COR-L47 (cell line): ENCODE measurements at places on chromosomes 5 and 9.

GRCh38 chr9:84228130-84228720 is 112.3 kb downstream of the SLC28A3 start:
- no peak for DNase-seq

- no peak for DNase-seq
Observed at GRCh38 chr5:3835811-3836210, 240.2 kb downstream of the IRX1 start.

GRCh38 chr9:113541019-113541900 is 77.7 kb downstream of the RGS3 start:
- DNase-seq: no peak

GRCh38 chr5:14240359-14240758 is 97.2 kb downstream of the TRIO start:
- DNase-seq: no peak

DNA sequence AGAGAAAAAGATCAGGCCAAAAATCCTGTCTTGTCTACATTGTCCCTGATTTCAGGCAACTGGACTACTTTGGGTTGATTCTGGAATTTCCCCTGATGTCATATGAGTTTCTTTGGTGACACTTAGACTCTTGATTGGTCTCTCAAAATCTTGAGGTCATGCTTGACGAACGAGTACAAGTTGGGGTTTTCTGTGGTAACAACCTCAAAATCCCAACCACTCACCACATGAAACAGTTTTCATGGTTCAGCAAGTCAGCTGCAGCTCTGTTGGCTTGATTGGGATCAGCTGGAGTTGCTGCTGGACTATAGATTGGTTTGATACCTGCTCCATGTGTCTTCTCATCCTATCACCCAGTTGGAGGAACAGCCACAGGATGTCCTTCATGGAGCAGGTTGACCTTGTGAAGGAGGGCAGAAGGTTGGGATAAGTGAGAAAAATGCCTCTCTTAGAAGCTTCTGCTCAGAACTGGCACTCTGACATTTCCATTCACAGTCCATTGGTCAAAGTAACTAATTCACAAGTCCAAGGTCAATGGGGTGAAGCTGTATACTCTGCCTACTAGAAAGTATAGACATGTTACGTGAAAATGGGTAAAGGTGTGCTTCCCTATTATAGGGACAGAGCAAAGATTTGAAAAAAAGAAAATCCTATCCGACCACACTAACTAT is 284.5 kb downstream of the SH3GL2 start:
- DNase-seq: no peak

DNA sequence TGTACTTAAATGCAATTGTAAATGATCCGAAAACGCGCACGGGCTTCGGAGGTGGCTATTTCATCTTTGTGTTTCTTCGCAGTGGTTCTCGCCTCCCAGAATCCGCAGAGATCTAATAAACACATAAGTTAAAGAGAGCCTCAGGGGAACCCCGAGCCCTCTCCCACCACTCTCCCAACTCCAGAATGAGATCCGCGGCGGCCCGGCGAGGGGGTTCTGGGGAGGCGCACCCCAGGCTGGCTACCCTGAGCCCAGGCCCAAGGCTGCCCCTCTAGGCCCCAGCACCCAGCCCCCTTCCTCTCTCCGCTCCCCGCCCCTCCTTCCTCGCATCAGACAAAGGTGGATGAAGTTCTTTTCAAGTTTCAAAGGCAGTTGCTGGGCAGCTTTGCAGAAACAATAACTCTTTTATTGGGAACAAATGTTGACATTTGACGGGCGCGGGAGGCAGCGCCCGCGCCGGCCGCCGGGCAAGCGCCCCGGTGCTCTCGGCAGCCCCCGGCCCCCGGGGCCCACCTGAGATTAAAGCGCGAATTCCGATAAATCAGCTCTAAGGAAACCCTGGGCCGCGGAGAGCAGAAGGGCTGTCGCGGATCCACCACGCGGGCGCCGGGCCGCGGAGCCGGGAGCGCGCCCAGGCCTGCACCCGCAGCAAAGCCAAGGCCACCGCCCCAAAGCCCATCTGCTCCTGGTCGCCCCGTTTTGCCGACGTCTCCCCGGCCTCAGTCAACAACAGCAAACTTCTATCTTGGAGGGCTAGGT is 8.4 kb downstream of the IRX2 start:
- DNase-seq: no peak

- DNase-seq: no peak
Observed at GRCh38 chr5:180026320-180026719, 45.2 kb downstream of the RNF130 start.

DNA sequence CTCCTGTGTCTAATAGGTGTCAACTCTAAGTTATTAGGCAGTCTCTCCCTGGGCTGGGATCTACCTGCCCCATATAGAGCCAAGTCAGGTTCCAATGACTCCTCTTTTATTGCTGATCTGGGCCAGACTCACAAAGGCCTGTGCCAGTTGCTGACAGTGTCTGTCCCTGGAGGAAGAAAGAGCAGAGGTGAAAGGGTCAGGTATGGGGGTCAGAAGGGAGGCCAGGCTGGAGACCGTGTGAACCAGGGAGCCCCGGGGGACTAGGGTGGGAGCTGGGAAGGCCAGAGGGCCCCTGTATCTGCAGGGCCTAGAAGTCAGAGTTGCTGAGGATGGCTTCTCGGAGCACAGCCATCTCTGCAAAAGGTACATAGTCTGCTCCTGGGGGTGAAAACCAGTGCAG is 3.5 kb upstream of the HINT2 start:
- no peak for DNase-seq

DNA sequence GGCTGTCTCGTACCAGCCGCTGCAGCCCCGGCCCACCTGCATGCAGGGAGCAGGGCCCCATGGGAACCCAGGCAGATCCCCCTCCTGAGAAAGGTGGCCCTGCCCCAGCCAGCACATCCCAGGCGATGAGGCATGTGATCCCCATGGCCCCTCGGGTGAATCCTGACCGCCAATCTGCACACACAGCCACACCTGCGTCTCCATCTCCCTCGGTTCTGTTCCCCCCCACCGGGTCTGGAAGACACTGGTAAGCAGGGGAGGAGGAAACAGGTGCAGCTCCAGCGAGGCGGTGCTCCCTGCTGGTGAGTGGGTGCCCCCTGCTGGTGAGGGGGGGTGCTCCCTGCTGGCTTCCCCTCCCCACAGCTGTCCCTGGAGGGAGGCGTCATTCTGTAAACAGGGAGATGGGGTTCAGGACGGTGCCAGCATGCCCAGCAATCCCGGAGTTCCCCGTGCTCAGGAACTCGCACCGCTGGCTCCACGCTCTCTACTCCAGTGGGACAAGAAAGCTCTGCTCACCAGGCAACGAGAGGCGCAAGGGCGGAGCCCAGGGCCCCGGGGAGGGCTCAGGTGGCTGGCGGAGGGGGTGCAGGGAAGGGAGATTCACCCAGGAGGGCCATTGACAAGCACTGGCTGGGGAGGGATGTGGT is 28.4 kb upstream of the SLC12A7 start:
- DNase-seq: peak; percentile 93

- no peak for DNase-seq
Observed at GRCh38 chr5:59487068-59487686, 406.3 kb downstream of the PDE4D start.

DNA sequence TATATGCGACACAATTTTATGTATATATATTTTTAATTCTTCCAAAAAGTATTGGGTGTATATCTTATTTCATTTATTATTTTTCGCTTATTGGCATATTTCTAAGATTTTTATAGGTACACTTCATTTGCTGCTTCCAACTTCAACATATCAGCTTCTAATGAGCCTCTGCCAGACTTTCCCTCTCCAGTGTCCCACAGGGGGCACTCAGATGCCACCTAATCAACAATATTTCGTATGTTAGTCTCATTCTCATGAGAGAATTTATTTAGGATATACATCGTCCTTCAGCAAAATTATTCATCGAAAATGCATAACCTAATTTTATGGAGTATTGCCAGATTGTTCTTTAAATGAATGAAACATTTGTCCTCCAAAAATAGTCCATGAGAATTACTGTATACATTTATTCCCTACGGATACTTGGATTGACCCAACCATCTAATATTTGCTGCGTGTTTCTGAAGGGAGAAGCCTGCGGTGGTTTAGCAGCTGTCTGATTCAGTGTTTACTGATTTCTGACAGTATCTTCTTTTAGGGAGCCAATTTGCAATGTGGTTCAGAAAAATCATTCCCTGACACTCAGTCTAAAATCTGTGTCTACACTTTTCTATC is 100.6 kb upstream of the SELENOP start:
- DNase-seq: peak; percentile 29

- no peak for DNase-seq
Observed at GRCh38 chr5:32280656-32281081, 32.1 kb downstream of the MTMR12 start.

GRCh38 chr5:125367702-125368101 is 621.3 kb upstream of the ZNF608 start:
- DNase-seq: no peak

- DNase-seq: no peak
Observed at GRCh38 chr9:125820100-125820804, 73.1 kb downstream of the PBX3 start.

DNA sequence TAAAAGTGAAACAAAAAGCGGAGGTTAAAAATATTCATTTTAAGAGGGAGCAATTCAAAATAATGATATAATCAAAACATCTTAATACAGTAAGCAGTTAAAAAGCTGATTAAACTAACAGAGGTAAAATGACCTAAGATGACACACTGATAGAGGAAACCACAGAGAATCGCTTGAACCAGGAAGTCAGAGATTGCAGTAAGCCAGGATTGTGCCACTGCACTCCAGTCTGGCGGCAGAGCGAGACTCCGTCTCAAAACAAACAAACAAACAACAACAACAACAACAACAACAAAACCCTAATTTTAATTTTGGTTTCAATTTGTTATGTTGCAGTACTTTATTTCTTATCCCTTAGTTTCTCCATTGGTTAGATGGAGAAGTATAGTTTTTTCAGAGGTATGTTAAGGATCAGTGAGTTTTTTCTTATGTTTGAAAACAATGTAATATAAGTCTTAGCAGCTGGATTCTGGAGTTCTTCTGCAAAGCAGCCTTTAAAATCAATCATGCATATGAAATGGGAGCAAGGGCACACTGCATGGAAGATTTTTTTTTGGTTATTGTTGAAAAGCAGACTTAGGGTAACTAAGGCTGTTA is 58.5 kb downstream of the MLANA start:
- DNase-seq: no peak

GRCh38 chr5:158207733-158208132 is 348.8 kb upstream of the CLINT1 start:
- no peak for DNase-seq

GRCh38 chr5:88425124-88425523 is 156.5 kb upstream of the TMEM161B start:
- no peak for DNase-seq

GRCh38 chr9:129783516-129784361 is 19.2 kb upstream of the TOR1B start:
- DNase-seq: peak; percentile 49

DNA sequence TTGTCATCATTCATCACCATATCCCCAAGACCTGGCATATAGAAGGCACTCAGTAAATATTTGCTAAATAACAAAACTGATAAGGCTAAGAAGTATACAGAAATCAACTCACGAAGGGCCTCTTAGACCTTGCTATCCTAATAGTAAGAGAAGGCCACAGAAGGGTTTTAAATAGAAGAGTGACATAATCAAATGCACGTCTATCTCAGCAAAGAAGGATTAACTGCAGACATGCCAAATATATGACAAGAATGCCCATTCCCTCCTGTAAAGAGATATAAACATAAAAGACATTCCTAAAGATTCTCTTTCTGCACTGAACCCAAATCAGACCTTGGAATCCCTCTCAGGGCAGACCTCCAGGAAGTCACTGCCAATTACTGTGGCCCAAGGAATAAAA is 34.1 kb downstream of the ECPAS start:
- no peak for DNase-seq

DNA sequence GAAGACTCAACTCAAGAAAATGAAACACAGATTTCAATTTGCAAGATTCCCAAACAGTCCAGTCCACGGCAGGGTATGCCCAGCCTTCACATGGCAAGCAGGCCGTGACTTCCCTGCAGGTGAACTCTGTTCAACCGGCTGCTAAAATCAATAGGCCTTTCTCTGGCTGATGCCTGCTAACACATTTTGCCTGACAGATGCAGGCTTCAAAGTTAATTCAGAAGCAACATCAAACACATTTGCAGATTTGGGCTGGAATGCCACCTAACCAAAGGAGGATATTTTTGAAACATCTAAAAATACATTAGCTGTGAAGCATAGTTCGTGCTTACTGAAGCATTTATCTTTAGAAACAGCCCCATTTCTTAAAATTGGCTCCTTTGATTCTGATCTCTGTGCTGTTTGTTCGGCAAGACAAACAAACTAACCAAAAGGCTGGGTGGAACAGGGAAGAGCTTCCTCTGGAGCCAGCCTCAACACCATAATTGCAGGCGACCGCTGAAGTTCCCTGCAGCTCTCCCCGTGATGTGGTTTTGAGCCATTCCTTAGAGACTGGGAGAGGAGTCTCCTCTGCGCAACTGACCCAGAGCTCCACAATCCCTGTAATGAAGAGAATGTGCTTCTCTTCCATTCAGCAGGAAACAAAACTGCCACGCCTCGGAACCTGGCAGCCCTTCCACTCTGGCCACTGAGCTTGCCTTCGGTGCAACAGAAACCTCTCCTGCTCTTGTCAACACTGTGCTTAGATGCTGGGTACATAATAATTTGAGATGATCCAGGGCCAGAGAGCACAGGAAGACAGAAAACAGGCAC is 126.5 kb downstream of the MYO10 start:
- DNase-seq: no peak

GRCh38 chr5:150447188-150447587 is 2.4 kb downstream of the RPS14 start:
- DNase-seq: no peak

DNA sequence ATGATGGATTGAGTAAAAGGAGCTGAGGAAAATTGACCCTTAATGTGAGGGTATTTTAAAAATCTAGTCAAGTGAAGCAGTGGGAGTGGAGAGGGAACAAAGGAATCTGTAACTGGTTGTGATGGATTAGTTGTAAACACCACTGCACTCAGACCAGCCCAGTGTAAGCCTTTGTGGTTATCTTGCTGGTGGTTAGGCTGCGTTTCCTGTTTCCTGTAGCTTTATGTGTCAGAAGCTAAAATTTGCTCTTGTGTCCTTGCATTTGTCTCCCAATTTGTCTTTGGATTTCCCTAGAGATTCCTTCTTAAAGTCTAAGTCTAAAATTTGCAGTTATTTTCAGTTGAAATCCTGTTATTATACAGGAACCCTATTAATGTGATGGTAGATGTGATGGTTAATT is 6.3 kb downstream of the IFNA21 start:
- no peak for DNase-seq

GRCh38 chr5:133521801-133522200 is 90.5 kb downstream of the FSTL4 start:
- no peak for DNase-seq

GRCh38 chr9:119477197-119477596 is 108.0 kb upstream of the BRINP1 start:
- no peak for DNase-seq

- DNase-seq: no peak
Observed at GRCh38 chr9:9392755-9393154, 1220.0 kb downstream of the PTPRD start.

GRCh38 chr5:139137697-139138096 is 60.5 kb downstream of the SIL1 start:
- DNase-seq: peak; percentile 52

DNA sequence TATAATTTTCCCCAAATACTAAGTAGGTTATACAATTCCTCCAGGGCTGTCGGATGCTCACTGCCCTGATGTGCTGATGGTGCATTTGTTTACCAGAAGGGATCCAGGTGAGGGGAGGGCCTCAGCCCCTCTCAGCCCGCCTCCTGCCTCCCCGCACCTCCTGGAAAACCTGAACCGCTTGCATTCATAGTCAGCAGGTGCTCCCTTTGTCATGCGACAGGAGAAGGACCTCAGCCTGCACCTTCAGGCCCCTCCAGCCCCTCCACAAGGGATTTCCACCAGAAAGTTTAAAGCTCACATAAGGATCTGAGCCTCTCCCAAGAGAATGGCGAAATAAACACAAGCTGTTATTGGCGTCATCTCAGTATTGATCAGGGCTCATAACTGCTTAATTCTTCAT is 36.5 kb upstream of the NTNG2 start:
- DNase-seq: no peak
